ENCODE measurements at places on chromosomes 1 and 21.
A peak's percentile ranks its signal among the peaks of the same experiment; 100 is the strongest.

- no peak for DNase-seq
Observed at GRCh38 chr1:59266180-59266926, 30.5 kb upstream of the FGGY start.

- DNase-seq = no peak
Observed at GRCh38 chr1:204134103-204134502, 17.7 kb downstream of the ETNK2 start.

- no peak for DNase-seq
Observed at GRCh38 chr1:39657923-39658485, 13.9 kb downstream of the NT5C1A start.

GRCh38 chr1:58395355-58395754, 151.2 kb downstream of the OMA1 start:
- no peak for DNase-seq

GRCh38 chr1:93328809-93329760, 16.6 kb upstream of the DR1 start:
- DNase-seq = peak; percentile 88

GRCh38 chr1:112006416-112007025, 17.1 kb upstream of the KCND3 start:
- no peak for DNase-seq

DNA sequence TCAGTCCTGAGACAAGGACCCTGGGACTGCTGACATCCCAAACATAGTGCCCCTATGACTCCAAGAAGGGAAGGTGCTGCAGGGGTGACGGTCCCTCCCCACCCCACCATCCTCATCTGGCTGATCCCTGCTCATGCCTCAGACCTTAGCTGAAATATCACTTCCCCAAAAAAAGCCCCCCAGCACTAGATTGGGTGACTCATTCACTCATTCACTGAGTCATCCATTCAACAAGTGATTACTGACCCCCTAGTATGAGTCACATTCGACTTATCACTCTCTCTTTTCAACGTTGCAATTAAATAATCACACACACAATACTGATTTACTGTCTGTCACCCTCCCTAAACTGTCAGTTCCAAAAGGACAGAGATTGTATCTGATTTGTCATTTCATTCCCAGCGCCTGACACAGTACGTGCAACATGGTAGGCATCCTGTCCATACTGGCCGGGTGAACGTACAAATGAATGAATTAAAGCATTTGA, 48.6 kb downstream of the HIVEP3 start:
- DNase-seq = no peak

DNA sequence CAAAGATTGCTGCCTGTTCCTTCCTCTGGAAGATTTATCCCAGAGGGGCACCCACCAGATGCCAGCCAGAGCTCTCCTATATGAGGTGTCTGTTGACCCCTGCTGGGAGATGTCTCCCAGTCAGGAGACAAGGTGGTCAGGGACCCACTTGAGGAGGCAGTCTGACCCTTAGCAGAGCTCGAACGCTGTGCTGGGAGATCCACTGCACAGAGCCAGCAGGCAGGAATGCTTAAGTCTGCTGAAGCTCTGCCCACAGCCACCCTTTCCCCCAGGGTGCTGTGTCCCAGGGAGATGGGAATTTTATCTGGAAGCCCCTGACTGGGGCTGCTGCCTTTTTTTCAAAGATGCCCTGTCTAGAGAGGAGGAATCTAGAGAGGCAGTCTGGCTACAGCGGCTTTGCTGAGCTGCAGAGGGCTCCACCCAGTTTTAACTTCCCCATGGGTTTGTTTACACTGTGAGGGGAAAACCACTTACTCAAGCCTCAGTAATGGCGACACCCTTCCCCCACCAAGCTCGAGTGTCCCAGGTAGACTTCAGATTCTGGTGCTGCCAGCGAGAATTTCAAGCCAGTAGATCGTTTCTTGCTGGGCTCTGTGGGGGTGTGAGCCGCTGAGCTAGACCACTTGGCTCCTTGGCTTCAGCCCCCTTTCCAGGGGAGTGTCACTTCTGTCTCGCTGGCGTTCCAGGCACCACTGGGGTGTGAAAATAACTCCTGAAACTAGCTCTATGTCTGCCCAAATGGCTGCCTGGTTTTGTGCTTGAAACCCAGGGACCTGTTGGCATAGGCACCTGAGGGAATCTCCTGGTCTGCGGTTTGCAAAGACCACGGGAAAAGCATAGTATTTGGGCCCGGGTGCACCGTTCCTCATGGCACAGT, 51.1 kb upstream of the PDC start:
- DNase-seq = no peak

- no peak for DNase-seq
Observed at GRCh38 chr1:205805082-205805711, 7.8 kb downstream of the SLC41A1 start.

GRCh38 chr1:157312082-157312812, 174.1 kb upstream of the ETV3 start:
- DNase-seq = no peak

All from NCI-H524 treated with DMSO at 0.1 percent for 48 hours (cell line).